ENCODE measurements at places on chromosomes 5 and 9. TPM values are rescaled to one million over a fixed set of nuclear protein-coding genes. Genes with fewer than 3 reads are reported as not detected.

DNA sequence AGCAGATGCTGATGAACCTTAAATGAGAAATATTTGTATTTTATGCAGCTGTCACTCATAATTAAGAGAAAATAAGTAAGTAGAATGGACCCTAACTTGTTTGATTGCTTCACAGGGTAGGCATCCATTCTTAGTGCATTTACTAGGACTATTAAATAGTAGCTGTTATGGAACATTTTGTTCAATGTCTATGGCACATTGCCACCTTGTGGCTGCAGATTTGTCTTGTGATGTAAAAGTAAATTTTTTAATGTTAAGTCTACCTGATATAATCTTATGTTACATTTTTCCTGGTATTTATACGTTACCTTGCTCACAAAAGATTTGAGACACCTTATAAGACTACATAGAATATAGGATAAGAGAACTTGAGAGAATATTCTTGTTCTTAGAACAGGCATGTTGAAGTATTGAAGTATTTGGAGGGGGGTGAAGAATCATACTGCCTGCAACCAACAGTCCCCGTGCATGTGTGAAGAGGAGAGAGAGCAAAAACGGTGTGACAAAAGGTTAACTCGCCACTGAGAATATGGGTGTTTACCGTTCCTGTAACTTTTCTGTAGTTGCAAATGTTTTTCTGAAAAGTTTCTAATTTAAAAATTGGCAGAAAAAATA lies 161.1 kb downstream of the MAST4 start:
- no peaks in the 10 kb centered on the region for H3K4me1 ChIP-seq
- no peaks in the 10 kb centered on the region for H3K36me3 ChIP-seq
- peak; percentile 26 for DNase-seq
- H3K4me3 ChIP-seq, result no peak overlapping the region

DNA sequence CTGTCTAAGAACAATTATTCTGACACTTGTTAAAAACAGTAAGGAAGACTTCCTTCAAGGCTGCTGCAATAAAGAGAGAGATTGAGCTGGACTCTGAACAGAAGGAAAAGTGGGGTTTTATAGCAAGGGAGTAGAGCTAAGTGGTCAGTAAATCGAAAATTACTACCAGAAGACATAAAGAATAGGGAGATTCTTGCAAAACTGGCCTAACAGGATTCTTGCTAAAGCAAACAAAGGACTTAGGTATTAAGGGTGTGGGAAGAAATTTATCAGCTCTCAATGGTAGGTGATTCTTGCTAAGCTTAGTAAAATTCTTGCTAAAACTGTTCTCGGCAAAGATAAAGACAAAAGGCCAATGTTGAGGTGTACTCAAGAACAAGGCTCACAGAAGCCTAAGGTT lies 300.5 kb downstream of the SLCO4C1 start:
- H3K4me3 ChIP-seq, result no peak overlapping the region
- H3K36me3 ChIP-seq, result no peaks in the 10 kb centered on the region
- no peak for DNase-seq
- H3K4me1 ChIP-seq, result no peaks in the 10 kb centered on the region
- H3K27me3 ChIP-seq, result no peaks in the 10 kb centered on the region

GRCh38 chr9:121992571-121993212 lies 100.4 kb downstream of the TTLL11 start:
- DNase-seq, result peak; percentile 55
- H3K27ac ChIP-seq, result no peak overlapping the region
- H3K4me3 ChIP-seq, result no peak overlapping the region
- H3K4me1 ChIP-seq, result no peaks in the 10 kb centered on the region

DNA sequence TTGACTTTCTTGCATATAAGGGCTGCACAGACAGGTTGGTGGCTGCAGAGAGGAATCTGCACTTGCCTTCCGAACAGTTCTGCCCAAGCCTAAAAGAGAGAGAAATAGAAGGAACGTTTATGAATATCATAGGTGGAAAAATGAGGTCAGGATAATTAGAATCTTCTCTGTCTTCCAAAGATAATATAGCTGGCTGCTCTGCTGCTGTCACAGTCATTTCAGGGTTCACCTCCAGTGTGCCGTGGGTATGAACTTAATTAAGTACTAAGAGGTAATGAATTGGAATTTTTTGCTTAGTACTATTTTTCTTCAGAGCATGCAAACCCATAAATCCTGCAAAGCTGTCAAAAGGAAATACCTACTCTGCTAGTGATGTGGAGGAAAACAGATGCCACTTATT lies 82.2 kb downstream of the PRDM6 start:
- H3K27ac ChIP-seq, result no peak overlapping the region
- no peak overlapping the region for H3K4me3 ChIP-seq
- no peaks in the 10 kb centered on the region for H3K36me3 ChIP-seq
- no peaks in the 10 kb centered on the region for H3K4me1 ChIP-seq
- H3K27me3 ChIP-seq, result peaks cover 11% of the 10 kb centered on the region

DNA sequence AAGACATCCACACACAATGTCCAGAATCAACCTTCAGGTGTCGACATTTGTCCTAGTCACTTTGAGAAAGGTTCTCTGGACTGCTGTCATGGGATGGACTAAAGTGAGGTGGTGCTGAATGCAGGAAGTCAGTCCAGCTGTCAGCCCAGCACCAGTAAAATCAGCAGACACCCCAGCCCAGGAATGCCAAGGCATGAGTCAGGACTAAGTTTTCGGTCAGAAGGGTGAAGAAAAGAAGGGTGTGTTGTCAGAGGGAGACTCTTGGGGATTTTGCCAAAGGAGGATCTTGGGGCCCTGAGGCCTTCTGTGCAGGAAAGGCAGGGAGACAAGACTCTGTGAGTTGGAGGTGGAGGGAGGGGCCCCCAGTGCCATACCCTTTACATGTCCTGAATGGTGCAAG lies 69.0 kb upstream of the XPA start:
- no peak for DNase-seq
- H3K4me1 ChIP-seq, result no peaks in the 10 kb centered on the region
- no peaks in the 10 kb centered on the region for H3K36me3 ChIP-seq
- H3K4me3 ChIP-seq, result no peak overlapping the region

DNA sequence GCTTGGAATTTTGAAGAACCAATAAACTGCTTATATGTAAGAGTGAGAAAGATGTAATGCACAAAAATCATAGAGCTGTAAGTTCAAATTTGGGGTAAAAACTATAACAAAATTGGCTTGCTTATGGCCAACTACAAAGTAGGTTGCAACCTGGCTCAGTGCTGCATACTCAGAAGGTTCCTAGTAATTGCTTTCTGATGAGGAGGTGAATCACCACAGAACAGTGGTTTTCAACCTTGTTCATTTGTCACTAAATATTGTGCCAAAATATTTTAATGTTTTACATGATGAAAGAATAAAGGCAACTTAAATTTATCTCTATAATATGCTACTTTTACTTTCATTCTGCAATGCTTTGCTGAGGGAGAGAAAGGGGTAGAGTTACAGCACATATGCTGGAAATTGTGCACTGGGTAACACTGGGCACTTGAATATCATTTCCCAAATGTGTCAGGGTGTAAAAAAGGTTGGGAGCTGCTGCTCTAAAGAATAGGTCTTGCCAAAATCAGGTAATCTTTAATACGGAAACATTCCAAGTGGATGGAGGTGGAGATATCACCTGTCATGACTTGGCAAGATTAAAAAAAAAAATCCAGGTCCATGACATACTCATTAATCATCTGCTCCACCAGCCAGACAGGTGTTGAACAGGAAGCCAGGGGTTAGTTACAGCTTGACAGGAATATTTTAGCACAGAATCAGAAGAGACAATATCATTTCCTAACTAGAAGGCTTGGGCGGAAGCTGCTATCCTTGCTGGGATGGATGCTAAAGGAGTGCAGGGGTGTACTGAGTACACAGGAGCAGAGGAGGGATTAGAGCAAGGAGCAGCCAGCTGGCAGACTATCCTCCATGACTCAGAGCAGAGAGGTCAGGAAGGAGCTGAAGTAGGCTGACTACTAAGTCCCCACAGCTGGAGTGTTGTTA lies 34.6 kb upstream of the CCL21 start:
- H3K4me3 ChIP-seq, result no peak overlapping the region
- peaks cover 20% of the 10 kb centered on the region for H3K27me3 ChIP-seq
- H3K36me3 ChIP-seq, result no peaks in the 10 kb centered on the region
- H3K4me1 ChIP-seq, result no peaks in the 10 kb centered on the region
- H3K27ac ChIP-seq, result no peak overlapping the region
- DNase-seq, result no peak

DNA sequence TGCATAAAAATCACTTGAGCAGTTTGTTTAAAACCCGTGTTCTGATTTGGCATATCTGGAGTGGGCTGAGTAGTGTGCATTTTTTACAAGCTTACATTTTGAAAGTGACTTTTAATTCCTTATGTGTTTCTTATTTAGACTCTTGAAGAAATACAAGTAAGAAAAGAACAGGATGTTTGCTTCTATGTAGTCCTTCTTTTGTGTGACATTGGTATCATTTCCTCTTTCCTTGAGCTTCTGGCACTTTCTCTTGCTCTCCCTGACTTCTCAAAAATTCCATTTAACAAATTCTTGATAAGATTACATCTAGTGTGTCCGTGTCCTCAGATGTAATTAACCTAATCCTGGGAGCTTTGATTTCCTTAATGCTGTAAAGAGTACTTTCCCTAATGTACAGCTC lies 12.5 kb downstream of the GARNL3 start:
- no peaks in the 10 kb centered on the region for H3K36me3 ChIP-seq
- no peak overlapping the region for H3K4me3 ChIP-seq
- no peaks in the 10 kb centered on the region for H3K4me1 ChIP-seq
- DNase-seq, result no peak

LCN10 gene
- total RNA-seq, result not detected

Measured in activated CD4-positive, alpha-beta memory T cell treated with anti-CD3 and anti-CD28 coated beads, Interleukin-2, amount 10 ng/mL, durations not matched to agents 7 days and 5 days (primary cell).